Renal cortical epithelial cell (primary cell): ENCODE measurements at places on chromosomes 1 and 21.

DNA sequence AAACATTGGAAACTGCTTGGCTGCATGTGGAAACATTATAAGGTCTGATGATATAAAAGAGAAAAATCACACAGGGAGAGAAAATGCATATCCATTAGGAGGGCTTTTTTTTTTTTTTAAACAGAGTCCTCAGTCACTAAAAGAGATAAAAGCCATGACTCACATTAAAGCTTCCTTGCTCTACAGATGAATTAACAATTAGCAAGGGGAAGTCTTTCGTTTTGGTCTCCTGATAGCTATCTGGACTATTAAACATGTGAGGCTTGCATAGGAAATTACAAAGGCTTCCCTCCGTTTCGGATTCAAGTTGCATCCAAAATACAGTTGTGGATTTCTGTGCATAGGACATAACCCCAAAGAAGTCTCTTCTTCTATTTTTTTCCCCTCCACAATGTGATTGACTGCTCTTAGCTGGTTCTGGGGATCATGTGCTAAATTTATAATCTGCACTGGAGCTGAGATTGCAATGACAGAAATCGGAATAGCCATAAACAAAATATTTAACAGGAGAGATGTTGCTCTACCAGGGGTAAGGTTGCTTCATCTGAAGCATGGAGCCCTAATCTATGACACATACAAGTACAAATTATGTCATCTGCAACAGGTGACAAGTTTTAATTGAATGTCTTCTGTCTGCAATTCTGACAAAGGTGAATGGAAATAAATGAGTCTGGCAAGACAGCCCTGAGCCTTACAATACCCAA, 146.8 kb downstream of the ESRRG start:
- DNase-seq = no peak

GRCh38 chr1:17603091-17603841, 63.8 kb downstream of the ARHGEF10L start:
- no peak for DNase-seq

DNA sequence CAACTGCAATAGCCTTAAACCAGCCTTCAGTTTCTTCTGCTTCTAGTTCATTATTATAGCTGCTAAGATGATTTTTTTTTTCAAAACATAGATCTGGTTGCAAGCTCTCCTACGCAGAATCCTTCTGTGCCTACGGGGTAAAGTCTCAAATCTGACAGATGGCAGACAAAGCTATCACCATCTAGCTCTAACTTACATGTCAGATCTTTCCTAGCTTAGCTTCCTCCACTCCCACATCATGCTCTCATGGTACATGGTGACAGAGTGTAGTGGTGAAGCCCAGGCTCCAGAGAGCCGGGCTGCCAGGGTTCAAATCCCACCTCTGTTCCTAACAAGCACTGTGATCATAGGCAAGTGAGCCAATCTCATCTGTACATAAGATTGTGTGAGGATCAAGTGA, 24.2 kb upstream of the GUCA2B start:
- DNase-seq = no peak

DNA sequence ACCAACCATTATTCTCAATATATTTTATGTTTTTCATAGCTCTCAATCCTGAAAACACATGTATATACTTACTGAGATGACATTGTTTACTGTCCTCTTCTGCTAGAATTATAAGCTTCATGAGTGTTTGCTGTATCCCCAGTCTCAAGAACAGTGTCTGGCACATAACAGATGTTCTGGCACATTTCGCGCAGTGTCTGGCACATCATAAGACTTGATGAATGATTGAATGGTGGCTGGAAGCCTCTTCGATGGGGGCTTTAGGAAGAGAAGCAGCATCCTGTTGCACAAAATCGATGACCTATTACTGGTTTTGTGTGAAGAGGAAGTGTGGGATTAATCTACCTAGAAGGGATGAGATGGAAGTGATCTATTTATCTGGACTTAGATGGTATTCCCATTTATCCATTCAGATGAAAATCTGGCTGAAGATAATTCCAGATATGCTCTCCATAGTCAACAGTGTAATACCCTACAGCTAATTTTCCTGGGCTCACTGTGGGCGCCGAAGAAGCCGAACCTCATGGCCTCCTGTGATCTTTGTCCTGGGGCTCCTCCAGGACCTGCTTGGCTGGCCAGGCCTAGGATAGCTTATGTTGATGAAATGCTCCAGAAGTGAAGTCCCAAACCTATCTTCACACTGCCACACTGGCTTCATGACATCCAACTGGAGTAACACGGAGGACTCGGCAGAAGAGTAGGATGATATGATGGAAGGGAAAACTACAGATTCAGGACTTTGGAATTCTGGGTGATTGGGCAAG, 26.5 kb downstream of the CD34 start:
- no peak for DNase-seq

DNA sequence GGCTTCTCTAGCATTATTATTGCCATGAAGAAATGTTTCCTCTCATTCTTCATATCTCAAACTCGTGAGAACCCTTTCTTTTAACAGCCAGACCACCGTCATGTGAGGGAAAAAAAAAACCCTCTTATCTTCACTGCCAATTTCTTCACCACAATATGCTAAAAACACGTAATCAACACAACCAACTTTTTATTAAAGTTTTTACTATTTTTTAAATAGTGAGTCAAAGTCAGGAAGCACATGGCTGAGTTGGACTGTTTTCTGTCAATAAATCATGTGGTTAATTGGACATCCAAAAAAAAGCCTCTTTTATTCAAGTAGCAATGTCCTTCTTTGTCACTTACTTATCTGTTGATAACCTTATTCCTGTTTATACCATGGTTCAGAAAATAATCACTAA, 55.9 kb upstream of the SAMD13 start:
- DNase-seq = no peak

GRCh38 chr1:3999941-4000735, 100.1 kb upstream of the C1orf174 start:
- no peak for DNase-seq

DNA sequence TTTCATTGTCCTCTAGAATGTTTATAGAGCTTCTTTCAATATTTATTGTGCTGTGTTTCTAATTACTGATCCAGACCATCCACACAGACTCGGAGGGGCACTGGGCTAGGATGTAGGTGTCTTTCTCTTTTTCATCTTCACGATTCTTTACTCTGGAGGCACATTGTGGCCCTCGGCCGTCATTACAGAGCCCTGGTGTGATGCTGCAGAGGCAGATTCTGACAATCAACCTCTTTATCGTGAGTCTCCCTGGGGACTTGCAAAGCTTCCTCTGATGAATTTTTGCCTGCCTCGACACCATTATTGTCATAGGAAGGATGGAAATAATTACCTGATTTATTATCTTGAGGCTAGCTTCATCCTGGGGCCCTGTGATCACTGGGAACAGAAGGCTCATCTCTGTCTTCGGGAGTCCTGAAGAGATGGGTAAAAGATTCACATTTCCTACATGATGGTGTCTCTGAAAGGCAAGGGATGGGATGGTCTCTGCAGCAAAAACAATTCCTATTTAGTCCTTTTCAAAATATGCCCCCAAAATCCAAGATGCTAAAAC, 89.4 kb downstream of the SEC16B start:
- no peak for DNase-seq

DNA sequence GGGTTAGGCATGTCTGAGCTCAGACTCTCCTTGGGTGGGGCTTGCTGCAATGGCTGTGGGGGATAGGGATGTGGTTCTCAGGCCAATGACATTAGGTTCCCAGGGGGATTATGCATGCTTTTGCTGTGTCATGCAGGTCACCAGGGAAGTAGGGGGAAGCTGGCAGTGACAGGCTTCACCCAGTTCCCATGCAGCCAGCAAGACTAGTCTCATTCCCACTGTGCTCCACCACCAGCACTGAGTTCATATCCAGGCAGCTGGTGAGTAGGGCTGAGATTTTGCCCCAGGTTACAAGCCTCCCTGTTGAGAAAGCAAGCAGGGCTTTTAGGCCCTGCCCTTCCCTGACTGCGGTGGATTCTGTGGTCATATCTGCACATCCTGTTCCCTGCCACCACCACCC, 32.1 kb upstream of the PLA2G5 start:
- peak; percentile 11 for DNase-seq

DNA sequence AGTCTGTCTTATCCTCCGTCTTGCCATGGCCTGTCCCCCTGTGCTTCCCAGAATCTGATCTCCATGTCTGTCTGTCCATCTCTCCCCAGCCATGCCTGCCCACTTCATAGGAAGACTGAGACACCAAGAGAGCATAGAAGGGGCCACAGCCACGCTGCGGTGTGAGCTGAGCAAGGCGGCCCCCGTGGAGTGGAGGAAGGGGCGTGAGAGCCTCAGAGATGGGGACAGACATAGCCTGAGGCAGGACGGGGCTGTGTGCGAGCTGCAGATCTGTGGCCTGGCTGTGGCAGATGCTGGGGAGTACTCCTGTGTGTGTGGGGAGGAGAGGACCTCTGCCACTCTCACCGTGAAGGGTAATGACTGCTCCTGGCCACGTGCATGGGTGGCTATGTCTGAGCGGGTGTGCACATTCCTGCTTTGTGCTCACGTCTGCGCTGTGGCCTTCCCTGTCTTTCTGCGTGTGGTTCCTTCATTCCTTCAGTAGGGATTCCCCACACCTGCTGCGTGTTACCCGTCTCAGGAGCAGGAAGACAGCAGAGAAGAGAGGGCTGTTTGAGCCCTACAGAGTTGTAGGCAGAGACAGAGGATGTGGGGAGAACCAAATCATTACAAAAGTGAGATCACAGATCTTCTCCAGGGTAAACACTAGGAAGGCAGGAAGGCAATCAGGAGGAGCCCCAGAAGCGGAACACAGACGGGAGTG, 80.8 kb downstream of the OBSCN start:
- DNase-seq = no peak

- DNase-seq = no peak
Observed at GRCh38 chr1:111471012-111471411, 2.8 kb upstream of the C1orf162 start.
